NCI-H187 treated with DMSO at 0.1 percent for 48 hours (cell line): ENCODE measurements at places on chromosomes 3 and 15.

- DNase-seq = no peak
Measured at GRCh38 chr3:156094391-156094790, 26.0 kb upstream of the KCNAB1 start.

- DNase-seq = no peak
Measured at GRCh38 chr3:105938806-105939205, 70.0 kb upstream of the CBLB start.

- no peak for DNase-seq
Measured at GRCh38 chr3:47469616-47470015, 6.1 kb downstream of the SCAP start.

DNA sequence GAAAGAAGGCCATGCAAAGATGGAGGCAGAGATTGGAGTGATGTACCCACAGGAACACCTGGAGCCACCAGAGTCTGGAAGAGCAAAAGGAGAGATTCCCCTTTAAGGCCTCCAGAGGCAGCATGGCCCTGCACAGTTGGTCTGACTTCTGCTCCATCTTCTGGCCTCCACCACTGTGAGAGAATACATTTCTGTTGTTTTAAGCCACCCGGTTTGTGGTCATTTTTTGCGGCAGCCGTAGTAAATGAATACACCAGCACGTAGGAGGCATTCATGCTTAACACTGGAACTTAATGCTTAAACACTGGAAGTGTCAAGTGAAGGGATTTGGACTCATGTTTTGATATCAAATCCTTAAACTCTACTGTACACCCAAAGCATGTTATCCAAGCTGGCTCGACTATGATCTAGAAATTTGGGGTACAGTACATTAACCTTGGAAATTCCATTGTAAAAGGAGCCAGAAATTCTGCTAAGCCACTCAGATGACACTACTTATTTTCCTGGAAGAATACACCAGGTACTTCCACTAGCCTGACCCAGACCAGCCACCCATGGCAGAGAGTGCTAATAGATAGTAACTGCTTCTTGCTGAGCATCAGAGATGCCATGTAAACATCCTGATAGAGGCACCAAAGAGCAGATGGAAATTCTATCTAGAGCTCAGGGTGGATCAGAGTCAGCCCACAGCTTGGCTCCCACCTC is 190.9 kb downstream of the ADAMTS9 start:
- no peak for DNase-seq

GRCh38 chr3:114498539-114499370 is 204.9 kb downstream of the TIGIT start:
- no peak for DNase-seq

DNA sequence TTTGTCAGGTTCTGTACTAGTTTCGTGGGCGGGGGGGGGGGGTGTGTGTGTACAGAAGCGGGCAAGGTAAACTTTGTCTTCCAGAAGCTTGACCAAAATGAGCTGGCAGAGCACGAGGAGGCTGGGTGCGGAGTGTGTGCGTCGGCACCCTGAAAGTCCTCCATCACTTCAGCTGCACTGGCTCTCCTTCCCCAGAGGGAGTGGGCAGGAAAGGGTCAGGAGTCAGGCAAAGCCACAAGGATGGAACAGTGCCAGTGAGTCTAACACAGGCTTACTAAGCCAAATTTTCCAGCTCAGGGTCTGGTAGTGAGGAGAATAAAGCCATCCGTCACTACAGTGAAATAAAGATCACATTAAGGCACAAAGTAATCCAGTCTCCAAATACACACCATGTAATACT is 11.9 kb upstream of the SH3GL3 start:
- DNase-seq = no peak

GRCh38 chr3:178583963-178584575 is 47.8 kb downstream of the KCNMB2 start:
- no peak for DNase-seq

DNA sequence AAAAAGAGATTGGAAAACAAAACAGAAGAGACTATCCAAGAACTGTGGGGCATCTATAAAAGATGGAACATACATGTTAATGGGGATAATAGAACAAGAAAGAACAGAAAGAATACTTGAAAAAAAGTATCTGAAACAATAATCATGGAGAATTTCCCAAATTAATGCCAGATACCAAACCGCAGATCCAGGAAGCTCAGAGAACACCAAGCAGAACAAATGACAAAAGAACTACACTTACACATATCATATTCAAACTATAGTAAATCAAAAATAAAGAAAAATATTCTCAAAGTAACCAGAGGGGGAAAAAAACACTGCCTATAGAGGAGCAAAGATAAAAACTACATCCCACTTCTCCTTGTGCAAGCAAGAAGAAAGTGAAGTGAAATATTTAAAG is 40.0 kb downstream of the CLASP2 start:
- no peak for DNase-seq

DNA sequence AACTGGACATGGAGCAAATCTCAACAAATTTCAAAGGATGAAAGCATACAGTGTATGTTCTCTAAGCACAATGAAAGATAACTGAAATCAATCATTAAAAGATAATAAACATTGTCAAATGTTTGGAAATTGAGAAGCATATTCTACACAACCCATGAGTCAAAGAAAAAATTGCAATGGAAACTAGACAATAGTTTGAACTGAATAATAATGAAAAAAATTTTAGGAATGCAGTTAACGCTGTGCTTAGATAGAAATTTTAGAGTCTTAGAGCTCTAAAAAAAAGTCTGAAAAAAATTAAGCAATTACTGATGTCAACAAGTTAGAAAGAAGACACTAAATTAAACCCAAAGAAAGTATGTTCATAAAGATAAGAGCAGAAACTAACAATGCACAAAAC is 15.5 kb downstream of the RABL3 start:
- DNase-seq = no peak

DNA sequence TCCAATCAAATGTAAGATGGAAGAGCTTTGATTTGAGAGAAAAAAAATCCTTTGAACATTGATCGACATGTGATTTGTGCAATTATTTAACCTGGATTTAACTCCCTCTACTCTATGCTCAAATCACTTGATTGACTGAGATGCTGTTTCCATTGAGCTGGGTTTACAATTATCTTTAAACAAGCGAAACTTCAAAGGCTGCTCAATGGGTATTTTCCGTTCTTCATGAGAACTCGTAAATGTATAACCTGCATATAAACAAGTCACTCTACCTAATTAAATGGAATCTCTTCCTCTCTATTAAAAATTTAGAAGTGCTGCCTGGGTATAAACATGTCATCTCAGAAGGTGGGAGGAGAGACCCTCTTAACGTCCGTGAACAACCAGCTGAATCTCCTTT is 71.9 kb downstream of the ANXA2 start:
- no peak for DNase-seq

DNA sequence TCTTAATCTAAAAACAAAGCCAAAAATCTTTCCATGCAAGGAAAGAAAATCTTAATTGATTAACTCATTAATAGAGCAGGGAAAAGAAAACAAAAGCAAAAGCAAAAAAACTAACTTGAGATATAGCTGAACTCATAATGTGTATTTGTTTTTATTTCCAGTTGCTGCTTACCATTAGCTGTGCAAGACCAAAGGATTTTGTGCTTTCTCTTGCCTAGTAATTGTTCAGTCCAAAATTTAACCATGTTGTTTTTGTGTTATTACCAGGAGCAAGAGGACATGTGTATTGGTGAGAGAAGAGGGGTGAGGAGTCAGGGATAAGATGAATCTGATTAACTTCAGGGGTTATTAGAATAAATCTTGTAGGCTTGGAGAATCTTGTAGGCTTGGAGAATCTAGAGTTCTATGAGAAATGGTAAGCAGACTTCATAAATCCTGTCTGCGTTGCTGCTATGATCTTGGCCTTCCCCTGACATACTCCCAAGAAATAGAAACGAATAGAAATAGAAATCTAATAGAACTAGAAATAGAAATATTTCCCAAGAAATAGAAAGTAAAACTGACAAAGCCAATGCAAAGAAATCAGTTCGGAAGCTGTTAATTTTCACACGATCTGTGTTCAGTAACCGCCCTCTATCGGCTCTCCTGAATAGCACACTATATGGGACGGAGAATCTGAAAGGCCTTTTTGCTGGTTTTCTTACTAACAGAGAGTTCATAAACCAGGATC is 72.6 kb upstream of the TNFSF10 start:
- no peak for DNase-seq

DNA sequence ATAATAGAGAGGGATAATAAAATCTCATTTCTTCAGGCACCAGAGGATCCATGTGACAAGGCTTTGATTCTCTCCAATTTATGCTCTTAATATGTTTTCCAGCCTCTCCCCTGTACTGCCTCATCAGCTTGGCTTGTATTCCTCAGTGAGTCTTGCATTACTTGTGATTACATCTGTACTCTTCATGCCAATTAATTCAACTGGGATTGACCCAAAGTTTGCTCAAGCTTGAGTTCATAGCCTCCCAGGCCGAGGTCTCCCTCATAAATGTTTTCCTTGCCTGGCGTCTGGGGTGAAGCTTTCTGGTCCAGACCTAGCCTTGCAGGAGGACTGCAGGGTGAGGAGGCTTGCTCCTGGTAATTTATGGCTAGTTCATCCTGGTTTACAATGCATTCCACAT is 146.9 kb downstream of the CHST2 start:
- DNase-seq = no peak

GRCh38 chr3:192514081-192514753 is 213.1 kb downstream of the FGF12 start:
- DNase-seq = no peak

GRCh38 chr15:52246686-52247431 is 48.7 kb downstream of the MYO5C start:
- DNase-seq = no peak

DNA sequence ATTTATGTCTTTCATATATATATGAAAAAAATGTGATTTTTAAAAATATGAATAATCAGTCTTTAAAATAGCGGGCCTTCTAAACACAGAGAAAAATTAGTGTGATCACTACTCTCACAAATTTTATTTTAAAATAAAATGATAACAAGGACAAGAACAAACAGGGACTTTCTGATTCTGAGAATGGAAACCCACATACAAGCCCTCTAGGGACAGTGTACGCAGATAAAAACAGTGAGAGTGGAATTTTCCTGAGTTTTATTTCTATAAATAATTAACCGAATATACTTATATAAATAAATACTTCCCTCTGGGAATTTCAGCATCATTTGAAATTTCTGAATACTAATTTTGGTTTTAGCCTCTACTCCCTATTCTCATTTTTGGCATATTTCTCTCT is 201.4 kb upstream of the CBLB start:
- DNase-seq = no peak

- peak; percentile 60 for DNase-seq
Measured at GRCh38 chr15:44728576-44729407, 7.5 kb upstream of the TRIM69 start.

- no peak for DNase-seq
Measured at GRCh38 chr3:45317710-45318109, 70.7 kb upstream of the LARS2 start.
